Stimulated activated CD8-positive, alpha-beta memory T cell treated with anti-CD3 and anti-CD28 coated beads, Interleukin-4, amount 100 ng/mL, for 1 hour (primary cell): ENCODE measurements at places on chromosomes 5 and 9.

DNA sequence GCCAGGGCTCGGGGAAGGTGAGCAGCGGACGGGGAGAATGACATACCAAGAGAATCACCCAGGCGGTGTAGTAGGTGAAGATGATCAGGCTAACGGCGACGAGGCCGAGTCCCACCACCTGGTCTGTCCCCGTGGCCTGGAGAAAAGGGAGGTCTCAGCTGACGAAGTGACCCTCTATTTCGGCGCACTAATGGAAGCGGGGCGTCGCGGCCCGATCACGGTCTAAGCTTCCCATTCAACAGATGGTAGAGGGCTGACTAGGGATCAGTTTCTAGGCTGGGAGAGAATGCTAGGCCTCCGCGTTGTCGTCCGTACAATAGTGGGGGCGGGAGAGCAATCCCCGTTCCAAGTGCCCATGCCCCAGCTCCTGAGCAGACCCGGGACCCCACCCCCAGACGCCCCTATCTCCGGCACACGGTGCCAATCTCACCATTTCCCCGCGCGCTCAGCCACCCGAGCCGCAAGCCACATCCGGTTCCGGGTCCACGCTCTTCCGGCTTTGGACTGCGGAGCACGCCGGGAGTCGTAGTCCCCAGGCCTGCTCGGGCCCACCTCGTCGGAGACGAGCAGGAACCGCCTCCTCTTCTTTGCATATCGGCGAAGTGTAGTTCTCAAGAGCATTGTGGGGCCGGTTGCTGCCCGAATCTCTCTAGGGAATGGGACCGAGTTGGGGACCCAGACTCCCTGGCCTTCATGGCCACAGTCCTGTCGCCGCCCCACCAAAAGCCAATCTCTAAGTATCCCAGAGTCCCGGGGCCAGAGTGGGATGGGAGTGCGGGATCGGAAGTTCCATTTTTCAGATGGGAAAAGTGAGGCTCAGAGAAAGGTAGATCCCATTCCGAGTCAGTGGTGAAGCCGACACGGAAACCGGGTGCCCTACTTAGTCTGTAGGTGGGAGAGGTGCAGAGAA lies at the start of gene DPM2:
Gene DPM2 (minus strand): TSS at position 467 of the 910 bp plus-strand sequence. CDS start 34 bp downstream, at position 433.
- peak; percentile 50 for DNase-seq

GRCh38 chr9:104969116-104969515 lies 41.2 kb upstream of the ABCA1 start:
- no peak for DNase-seq

GRCh38 chr9:88387552-88388202 lies 567 bp upstream of the SPIN1 start:
- DNase-seq, result peak; percentile 8

DNA sequence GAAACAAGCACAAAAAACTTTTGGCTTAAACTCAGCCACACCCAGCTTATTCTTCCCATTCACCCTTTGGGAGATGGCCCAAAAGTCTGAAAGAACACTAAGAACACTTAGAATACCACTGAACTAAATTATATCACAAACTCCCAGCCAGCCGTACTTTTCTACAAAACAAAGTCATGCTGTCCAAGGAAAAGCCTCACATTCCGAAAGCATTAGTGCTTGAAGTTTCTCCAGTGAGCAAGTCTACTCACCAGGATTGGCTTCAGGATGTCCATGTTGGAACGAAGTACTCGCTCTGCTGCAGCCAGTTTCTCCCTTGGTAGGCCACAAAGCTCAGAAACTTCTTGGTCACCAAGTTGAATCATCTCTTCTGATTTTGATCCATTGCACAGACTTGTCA lies 69.7 kb downstream of the ABCA1 start:
- no peak for DNase-seq

DNA sequence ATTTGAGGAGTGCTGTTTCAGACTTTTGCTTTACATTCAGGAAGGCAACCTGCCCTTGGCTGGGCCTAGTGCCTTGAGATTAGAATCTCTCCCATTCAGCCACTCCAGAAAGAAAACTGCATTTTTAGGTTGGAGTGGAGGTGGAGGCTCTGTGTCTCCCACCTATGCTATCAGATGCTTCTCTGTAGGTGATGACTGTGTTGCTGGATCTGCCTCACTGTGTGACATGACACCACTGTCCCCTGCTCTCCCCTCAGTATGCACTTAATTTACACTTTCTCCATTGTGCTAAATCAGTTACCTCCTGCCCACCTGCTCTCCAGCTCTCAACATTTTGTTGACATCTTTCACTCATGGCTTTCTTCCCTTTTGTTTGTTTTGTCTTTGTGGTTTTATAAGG lies 265.8 kb downstream of the TENT4A start:
- DNase-seq, result no peak

DNA sequence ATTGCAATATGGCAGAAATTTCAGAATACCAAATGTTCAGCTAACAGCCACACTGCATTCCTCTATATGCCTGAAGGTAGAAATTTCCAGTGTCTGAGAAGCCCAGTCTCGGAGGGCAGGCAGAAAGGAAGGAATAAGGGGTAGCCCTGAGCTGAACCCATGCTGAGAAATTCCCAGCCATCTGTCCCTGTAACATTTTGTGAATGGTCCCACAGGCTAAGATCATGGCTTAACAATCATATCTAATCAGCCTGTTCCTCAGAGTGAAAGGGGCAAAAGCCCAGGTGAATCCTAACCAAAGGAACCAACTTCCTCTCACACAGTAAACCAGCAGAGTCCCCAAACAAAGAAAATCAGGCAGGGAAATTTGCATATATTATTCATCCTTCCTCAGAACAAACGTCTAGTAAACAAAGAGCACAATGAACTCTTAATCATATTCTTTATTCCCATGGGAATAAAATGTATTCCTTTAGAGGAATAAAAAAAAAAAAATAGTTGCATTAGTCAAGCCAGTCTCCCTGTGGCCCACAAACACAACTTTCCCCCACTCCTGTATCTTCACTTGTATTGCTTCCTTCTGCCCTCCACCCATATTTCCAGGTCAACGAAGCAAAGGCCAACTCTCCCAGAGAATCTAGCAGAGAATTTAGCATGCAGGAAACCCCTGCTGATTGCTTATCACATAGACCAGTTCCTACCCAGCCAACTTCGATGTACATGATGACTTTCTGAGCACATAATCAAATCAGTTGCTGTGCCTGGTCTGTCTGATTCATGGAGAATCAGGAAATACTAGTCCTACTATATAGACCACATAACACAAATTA lies 257.6 kb downstream of the FAM114A2 start:
- DNase-seq, result no peak

GRCh38 chr9:89734600-89735041 lies 129.8 kb downstream of the GADD45G start:
- no peak for DNase-seq

DNA sequence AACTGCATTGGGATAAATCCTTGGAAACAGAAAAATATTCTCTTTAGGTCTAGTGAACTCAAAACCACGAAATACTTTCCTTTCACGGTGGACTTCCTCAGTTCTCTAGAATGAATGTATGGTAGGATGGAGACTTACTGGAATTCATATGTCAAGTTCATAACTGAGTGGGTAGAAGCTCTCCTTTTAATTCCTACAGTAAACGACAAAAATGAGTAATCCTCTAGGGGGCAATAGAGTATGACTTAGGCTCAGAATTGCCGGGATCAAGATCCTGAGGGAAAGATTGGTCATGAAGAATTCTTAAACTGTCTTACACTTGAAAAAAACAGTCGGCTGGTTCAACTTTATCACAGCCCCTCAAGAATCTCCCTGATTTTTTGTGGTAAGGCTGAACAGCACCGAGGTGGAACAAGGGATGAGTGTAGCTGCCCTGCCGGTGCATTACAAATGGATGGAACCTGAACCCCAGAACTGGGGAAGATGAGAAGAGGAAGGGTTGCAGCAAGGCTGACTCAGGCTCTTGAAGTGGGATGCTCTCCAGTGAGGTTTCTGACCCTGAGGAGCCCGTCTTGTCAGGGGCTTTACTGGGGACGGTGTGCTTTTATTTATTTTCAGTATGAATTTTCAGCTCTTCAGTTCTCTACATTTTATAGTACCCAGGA lies 14.0 kb upstream of the LOX start:
- DNase-seq, result no peak

GRCh38 chr5:158410976-158411375 lies 552.0 kb upstream of the CLINT1 start:
- no peak for DNase-seq
